ENCODE measurements at places on chromosomes 5 and 9.

DNA sequence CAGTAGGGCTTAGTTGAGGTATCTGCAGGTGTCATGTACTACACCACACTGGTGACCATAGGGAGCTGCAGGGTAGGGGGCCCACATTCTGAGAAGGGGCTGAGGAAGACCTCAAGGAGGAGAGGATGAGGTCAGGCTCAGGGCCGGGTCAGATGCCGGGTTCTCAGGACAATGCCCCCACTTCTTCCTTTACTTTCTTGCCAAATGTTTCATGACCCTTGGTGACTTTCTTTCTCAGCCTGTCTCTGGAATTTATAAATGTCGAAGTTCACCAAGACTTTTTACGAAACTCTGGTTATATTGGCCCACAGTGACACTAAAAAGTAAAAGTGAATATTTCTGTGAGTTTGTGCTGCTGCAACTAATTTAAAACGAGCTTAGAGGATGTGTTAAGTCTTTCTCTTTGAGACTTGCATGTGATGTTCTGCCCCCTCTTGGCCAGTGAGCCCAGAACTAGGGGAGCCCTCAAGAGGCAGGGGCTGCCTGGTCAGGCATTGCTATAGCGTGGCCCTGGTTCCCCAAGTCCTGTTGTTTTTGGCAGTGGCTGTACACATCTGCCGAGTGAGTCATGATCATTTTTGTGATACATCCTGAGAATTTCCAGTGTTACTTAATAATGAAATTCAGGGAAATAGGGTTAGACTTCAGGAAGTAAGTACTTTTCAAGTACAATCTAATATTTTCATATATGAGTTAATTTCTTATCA is 11.2 kb downstream of the ACO1 start:
- no peak for DNase-seq

DNA sequence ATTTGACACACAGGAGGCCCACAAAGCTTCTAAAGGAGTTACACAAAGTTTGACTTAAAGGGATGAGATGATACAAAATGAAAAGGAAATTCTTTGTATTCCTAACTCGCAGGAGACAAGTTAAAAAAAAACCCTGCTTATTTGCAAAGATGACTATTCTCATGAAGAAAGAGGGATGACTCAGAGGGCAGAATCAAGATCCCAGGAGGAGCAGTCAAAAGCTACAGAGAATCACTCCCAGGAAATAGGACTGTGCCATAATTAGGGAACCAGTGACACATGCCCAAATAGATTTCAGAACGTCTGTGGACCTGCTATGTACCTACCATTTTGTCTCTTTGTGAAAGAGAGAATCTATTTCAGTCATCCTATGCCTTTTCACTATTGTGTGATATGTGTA is 103.5 kb upstream of the ARRDC3 start:
- no peak for DNase-seq

DNA sequence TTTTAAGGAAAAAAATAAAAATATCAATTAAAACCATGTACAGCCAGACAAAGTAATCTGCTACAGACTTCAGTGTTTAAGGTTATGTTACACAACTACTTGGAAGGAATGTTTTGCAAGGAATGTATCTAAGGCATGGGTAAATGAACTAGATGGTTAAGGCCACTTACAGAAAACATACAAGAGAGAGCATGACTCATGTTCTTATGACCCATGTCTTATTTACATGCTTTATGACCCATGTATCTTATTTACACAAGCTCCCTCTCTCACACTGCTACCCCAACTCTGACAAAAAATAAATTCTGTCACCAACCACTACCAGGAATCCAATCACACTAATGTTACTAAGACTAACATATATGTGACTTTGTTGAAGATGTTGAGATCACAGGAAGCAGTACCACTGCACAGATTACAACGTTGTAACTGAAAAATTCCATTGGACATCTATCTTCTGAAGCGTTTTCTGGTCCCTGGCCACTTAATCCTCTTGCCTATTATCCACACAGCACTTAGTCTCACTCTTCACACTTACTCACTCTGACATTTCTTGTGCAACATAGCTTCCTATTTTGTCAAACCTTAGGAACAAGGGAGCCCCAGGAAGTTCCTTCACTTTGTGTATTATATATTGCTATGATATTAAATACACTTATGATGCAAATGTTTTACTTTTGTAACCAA is 1630.1 kb upstream of the C9orf72 start:
- no peak for DNase-seq

DNA sequence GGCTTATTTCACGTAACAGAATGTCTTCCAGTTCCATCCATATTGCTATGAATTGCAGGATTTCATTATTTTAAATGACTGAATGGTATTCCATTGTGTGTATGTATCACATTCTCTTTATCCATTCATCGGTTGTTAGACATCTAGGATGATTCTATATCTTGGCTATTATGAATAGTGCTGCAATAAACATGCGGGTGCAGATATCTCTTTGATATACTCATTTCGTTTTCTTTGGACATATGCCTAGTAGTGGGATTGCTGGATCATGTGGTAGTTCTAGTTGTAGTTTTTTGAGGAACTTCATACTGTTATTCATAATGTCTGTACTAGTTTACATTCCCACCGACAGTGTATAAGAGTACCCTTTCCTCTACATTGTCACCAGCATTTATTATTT is 460.5 kb downstream of the MAN2A1 start:
- DNase-seq = no peak

GRCh38 chr5:4879075-4879474 is 261.1 kb upstream of the ADAMTS16 start:
- no peak for DNase-seq

DNA sequence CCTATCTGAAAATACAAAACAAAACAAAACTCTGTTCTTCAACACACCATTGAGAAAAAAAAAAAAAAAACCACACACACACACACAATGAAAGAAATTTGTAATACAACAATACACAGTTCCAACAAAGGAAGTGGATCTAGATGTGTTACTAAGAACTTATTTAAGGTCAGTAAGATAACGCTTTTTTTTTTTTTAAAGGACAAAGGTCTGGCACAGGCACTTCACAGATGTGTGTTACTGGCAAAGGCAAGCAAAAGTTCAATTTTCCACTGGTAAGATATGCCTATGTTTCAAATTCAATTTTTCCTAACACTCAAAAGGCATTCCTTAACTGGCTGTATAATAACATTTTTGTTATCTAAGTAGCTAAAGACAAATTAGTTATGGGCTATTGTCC is 3.6 kb downstream of the RFK start:
- no peak for DNase-seq

DNA sequence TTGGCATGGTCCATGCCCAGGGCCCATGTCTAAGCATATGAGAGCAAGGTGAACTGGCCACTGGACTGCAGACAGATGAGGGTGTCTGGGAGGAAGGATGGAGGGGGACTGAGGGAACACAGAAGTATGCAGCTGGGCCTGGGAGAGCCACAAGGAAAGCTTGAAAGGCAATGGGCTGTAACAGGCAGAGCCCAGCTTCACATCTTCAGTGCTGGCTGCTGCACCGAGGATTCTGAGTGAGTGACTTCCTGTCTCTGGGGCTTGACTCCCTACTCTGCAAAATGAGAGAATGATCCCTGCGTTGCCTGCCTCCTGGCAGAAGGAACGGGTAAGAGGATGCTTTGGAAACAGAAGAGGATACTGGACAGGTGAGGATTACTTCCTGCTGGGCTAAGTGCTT is 29.0 kb downstream of the COL15A1 start:
- DNase-seq = peak; percentile 1

GRCh38 chr9:35237311-35237710 is 75.5 kb downstream of the UNC13B start:
- DNase-seq = no peak

- no peak for DNase-seq
These were observed 402.4 kb upstream of the GRAMD2B start for GRCh38 chr5:126020770-126021169.

GRCh38 chr5:115246361-115246991 is 16.2 kb downstream of the PGGT1B start:
- no peak for DNase-seq

- no peak for DNase-seq
These were observed 91.2 kb upstream of the PRR16 start for GRCh38 chr5:120372899-120373298.

DNA sequence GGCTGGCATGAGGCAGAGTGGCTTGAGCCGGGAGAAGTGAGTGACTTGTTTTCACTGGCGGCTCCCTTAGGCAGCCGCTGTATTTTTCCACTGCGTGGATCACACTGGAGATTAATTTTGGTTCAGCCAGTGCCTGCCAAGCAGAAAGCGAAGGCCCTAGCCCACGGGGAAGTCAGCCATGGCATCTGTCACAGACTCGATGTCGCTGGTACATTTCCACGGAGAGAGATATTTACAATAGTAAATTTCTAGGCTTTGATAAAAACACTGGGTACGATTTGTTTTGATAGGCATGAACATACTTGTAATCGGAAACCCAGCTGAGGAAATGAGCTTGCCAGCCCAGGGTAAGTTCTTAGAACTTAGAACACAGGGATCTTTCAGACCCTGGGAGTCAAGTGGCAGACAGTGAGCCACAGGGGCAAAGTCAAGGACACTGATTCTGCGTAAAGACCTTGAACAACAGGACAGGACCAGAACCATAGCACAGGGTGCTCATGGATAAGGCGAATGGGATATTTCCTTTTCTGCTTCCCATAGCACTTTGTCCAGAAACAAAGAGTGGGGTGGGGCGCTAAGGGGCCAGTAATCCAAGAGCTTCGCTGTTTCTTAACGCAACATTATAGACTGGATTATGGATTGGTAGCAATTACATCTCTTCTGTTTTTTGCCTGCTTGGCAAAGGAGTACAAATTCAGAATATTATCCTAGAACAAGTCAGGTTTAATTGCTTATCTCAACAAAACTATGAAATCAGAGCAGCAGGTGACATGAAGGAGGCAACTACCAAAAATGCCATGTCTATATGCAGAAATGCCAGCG is 4.5 kb downstream of the DUSP1 start:
- DNase-seq = no peak

DNA sequence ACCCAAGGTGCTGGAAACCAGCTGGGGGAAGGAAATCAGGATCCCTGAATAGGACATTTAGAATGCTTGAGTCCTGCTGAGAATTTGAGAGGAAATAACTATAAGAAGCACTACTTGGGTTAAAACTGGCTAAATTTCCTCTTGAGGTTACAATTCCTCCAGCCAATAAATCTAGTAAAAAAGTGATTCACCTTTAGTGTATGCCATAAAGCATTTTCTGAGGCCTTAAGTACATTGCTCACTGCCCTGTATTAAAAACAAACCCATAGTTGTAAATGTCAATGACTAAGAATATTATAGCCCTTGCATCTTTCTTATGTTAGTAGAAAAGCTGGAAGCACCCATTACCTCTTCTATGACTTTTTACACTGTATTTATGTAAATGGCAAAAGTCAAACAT is 634.7 kb upstream of the ARRDC3 start:
- no peak for DNase-seq

DNA sequence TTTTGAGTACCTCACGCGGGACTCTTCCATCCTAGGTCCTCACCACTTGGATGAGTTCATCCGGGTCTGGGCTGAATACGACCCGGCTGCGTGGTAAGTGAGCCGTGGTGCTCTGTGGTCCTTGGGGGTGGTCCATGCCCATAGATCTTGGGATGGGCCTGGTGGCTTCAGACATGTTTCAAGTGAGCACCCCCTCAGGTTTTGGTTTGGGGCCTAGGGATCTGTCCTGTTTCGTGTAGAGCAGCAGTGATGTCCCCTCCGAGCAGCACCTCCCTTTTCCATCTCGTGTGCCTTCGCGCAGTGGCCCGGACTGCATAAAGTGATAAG is 218.9 kb downstream of the CACNA1B start:
- no peak for DNase-seq

DNA sequence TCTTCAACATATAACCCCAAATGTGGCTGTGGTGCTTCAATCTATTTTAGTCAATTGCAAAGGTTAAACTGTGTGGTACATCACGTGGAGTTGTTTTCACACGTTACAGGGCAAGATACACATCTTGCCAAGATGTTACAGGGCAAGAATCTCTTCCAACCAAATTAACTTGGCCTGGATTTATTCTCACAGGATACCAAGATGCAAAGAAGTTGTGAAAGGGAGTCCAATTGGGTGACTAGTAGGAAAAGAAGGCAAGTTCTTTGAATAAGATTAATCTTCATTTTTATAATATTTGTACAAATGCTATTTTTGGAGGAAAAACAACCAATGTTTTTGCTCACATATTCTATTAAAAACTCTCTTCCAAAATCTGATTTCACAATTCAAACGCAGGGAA is 4.8 kb upstream of the IFNA8 start:
- DNase-seq = no peak

GRCh38 chr5:146645342-146645741 is 129.4 kb upstream of the GPR151 start:
- no peak for DNase-seq

- no peak for DNase-seq
These were observed 11.1 kb upstream of the NEUROG1 start for GRCh38 chr5:135546912-135547311.

Data from COR-L47 (cell line).